ENCODE measurements at places on chromosomes 7 and 10.

- DNase-seq: no peak
Measured at GRCh38 chr7:84202855-84203254, 8.3 kb upstream of the SEMA3A start.

GRCh38 chr10:23656735-23657134 is 217.9 kb downstream of the OTUD1 start:
- no peak for DNase-seq

GRCh38 chr10:121527690-121528089 is 70.6 kb downstream of the FGFR2 start:
- no peak for DNase-seq

DNA sequence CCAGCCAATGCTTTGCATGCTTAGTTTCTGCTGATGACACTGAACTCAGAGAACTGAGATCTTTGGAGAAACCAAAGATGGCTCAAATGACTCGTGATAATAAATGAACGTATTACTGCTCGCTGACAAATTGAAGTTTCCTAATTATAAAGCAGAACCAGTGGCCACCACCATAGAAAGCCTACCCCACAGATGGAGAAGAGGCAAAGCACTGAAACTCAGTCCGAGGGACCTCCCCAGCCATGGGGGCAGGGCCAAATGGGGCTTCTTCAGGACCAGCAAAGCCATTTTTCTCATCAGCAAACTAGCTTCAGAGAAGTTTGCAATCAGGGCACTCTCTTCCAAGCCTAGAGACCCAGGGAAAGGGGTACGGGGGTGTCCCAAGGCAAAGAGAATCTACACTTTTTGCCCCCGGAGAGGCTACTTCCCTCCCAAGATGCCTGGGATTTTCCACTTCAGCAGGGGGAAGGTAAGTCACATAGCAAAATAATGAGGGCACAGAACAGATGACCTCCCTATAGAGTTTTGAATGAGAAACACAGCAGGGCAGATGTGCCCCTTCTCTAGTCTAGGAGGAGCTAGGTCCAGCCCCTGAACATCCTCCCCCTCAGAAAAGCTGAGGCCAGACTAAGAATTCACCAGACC is 4.3 kb upstream of the IL6 start:
- DNase-seq: no peak

GRCh38 chr10:62234077-62234605 is 34.5 kb downstream of the RTKN2 start:
- no peak for DNase-seq

DNA sequence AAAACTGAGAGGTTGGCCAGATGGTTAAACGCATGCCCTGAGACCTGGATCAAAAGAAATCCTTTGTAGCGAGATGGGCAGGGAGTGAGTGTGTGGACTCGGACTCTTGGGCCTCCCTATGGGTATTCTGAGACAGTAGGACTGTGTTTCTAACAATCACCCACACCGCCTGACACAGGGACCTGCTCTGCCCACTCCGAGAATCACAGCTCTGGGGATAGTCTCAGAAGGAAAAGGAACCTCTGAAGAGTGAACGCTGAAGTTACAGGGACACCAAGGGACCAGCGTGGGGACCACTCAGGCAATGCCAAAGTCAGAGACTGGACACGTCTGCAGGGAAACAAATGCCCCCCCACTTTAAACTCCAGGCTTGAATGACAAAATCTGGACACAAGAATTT is 242.1 kb upstream of the TCERG1L start:
- DNase-seq: no peak

DNA sequence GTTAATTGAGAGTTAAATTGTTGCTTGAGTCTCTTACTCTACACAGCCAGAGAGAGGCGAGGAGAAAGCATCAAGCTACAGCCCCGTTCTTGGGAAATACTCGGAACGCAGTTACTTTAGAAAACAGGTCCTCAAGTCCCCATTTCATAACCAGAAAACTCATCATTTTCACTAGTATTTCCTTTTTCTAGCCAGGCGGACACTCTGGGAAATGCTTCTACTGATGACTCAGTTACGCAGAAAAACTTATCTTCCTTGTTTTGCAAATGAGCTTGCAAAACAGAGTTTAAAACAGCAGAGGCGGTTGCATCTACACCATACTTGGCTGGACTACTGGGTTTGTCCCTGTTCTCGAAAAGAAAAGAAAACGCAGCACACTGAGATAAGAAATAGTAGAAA is 111.4 kb upstream of the FGFR2 start:
- DNase-seq: no peak

- no peak for DNase-seq
Measured at GRCh38 chr7:54995166-54995565, 23.7 kb upstream of the EGFR start.

GRCh38 chr7:96143495-96144259 is 178.2 kb downstream of the SLC25A13 start:
- DNase-seq: no peak

GRCh38 chr7:134165252-134165651 is 38.1 kb downstream of the LRGUK start:
- no peak for DNase-seq

- no peak for DNase-seq
Measured at GRCh38 chr10:123583639-123584418, 82.3 kb upstream of the GPR26 start.

DNA sequence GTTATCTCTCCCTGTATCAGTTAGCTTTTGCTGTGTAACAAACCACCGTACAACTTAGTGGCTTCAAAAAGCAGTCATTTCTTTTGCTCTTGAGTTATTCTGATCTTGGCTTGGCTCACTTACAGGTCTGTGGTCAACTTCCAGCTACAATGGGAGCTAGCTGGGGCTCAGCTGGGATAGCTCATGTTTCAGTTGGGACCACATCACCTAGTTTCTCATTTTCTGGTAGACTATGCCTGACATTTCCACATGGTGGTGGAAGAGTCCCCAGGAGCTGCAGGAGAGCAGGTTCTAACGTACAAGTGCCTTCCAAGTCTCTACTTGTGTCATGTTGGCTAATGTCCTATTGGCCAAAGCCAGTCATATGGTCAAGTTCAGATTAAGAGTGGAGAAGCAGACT is 25.8 kb upstream of the PIP4K2A start:
- DNase-seq: no peak

GRCh38 chr10:121216721-121217181 is 365.6 kb downstream of the WDR11 start:
- no peak for DNase-seq

- no peak for DNase-seq
Measured at GRCh38 chr7:20201380-20201779, 15.8 kb downstream of the MACC1 start.

GRCh38 chr7:110801502-110801901 is 289.4 kb upstream of the LRRN3 start:
- DNase-seq: no peak

DNA sequence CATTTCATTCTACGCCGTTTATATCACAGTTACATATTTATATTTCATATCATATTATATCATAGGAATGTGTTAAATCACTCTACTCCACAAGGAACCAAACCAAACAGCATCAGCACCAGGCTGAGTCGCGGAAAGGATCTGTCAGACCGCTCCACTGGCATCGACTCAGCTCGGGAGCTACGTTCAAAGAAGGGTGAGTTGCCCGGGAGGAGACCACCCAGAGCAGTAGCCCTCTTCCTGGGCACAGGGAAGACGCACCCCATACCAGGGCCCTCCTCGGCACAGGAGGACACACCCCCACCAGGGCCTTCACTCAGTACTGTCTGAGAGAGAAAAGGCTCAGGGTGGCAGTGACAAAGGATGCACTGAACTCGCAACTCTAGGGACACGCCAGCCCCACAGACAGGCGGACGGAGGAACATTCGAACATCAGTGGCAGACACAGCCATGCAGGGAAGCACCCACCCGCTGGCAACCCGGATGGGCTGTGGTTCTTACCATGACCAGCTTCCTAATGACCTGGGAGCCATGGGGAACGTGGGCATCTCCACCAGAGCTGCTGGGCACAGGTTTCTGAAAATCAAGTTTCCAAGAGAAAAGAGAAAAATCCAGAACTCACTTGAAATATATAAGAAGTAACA is 28.7 kb downstream of the PITRM1 start:
- DNase-seq: no peak

- DNase-seq: no peak
Measured at GRCh38 chr10:107546986-107547385, 382.5 kb upstream of the SORCS1 start.

- DNase-seq: no peak
Measured at GRCh38 chr7:85343484-85343883, 156.6 kb upstream of the SEMA3D start.

DNA sequence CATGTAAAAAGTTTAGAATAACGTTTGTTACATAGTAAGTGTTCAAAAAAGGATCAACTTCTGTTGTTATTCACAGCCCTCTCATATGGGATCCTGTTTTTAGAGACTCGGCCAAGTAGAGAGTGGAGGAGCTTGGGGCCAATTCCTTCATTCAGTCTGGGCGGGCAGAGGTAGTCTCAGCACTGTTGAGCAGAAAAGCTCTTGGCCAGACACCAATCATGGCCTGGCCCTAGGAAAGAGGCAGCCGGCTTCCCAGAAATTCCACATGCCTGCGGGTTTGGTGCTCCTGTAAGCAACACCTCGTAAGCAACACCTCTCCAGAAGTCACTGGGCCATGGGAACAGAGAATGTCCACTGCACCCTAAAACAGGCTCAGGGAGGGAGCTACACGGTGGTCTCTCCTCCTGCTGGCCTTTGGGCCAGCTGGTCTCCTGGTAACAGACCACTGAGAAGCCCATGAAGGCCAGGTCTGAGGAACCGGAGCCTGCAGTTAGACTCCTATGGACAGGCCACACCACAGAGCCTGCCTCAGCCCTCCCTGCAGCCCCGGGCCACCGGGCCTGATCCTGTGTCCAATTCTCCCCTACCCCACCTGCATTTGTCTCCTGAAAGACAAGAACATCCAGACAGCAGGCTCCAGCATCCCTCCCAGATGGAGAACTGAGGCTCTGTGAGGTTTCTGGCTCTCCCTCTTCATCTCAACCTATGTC is 149.1 kb downstream of the GRID1 start:
- no peak for DNase-seq

DNA sequence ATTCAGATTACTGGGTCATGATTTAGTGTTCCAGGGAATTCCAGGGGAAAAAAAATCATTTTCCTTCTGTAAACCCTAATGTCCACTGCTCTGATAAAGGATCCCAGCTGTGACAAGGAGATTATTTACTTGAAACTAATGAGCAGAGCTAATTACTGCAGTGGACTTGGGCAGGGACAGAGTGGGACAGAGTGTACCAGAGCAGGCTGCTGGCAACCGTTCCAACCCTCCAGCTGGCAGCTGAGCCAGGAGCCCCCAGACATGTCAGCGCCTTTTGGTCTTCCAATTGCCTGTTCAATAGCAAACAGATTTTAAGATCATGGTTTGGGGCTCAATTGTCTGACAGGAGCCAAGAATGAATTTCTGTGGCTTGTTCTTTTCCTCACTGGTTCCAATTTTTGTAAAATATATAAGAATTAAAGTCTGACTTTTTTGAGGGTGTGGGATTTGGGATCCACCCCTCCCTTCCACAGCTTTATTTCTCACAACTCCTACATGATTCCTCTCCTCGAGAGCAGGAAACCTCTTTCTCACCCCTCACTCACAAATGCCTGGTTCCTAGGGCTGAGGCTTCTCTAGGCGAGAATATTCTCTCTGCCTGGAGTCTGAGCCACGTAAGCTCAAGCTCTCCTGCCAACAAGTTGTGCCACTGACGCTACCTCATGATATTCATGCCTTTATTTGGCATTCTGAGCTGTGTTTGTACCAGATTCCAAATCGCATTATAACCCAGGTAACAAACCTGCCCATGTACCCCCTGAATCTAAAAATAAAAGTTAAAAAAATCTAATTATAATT is 20.6 kb upstream of the FAM180A start:
- DNase-seq: no peak

GRCh38 chr10:48844616-48845015 is 95.0 kb downstream of the LRRC18 start:
- no peak for DNase-seq

DNA sequence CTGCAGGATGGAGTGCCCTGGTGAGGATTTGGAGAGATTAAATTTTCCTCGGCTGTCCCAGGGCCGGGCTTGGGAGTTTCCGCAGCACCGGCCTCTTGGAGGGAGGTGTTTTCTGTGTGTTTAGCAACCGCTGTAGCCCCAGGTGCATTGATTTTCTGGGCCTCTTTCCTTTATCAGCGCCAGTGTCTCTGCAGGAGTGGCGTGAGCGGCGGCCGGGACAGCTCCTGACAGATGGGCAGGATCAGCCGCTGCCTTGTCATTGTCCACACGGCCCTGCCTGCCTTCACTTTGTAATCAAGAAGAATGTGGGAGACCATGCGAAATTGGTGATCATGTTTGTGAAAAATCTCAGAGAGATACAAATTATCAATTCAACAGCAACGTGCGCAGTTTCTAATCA is 32.4 kb downstream of the NKX6-2 start:
- DNase-seq: no peak

GRCh38 chr7:52956379-52956915 is 79.0 kb upstream of the POM121L12 start:
- no peak for DNase-seq

- DNase-seq: no peak
Measured at GRCh38 chr7:104039363-104039762, 49.9 kb upstream of the RELN start.

DNA sequence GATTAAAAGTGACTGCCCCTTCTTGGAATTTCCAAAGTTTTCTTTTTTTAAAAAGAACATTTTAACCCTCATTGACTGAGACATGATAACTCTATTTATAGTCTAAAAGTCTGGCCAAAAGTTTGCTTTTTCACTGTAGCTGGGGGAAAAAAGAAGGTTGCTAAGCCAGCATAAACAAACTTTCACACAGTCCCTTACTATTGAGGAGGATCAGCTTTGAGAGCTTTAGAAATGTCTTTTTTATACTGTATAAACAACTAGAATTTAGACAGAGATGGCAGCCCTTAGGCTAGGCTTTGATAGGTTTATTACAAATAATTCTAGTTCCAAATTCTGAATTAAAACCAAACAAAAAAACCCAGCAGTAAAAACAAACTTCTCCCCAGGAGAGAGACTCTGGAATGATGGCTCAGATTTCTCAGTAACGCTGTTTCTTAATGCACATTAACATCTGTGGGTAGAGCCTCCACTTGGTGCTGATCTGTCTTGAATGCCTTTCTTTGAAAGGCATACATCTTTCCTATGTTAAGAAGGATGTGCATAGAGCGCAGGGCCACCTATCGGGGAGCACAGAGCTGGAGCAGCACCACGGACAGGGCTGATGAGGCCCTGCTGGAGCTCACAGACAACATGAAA is 100.9 kb upstream of the PDLIM1 start:
- no peak for DNase-seq

- DNase-seq: no peak
Measured at GRCh38 chr10:119136084-119136483, 29.4 kb downstream of the SFXN4 start.

- DNase-seq: no peak
Measured at GRCh38 chr7:122709930-122710646, 7.4 kb upstream of the RNF148 start.

Data from activated naive CD4-positive, alpha-beta T cell (primary cell).